ENCODE measurements at places on chromosomes 7 and 10.

- peak overlapping the region; percentile 98 for H3K27ac ChIP-seq
- peaks cover 35% of the 10 kb centered on the region for H3K36me3 ChIP-seq
- DNase-seq: peak; percentile 75
- H3K4me1 ChIP-seq: peaks cover 26% of the 10 kb centered on the region
- peak overlapping the region; percentile 95 for H3K4me3 ChIP-seq
Observed at GRCh38 chr7:87875151-87876039, 765 bp downstream of the SLC25A40 start.

- no peak overlapping the region for H3K27ac ChIP-seq
- DNase-seq: no peak
Observed at GRCh38 chr10:93535293-93535692, 31.2 kb upstream of the FFAR4 start.

GRCh38 chr10:130758529-130758928 is 553.0 kb downstream of the TCERG1L start:
- H3K36me3 ChIP-seq: no peaks in the 10 kb centered on the region
- H3K27me3 ChIP-seq: peaks cover 9% of the 10 kb centered on the region
- no peak overlapping the region for H3K27ac ChIP-seq
- H3K4me1 ChIP-seq: no peaks in the 10 kb centered on the region
- no peak overlapping the region for H3K4me3 ChIP-seq
- no peak for DNase-seq

- no peak overlapping the region for H3K27ac ChIP-seq
- H3K36me3 ChIP-seq: no peaks in the 10 kb centered on the region
- peaks cover 14% of the 10 kb centered on the region for H3K4me1 ChIP-seq
- no peak for DNase-seq
Observed at GRCh38 chr10:86403183-86403797, 36.7 kb upstream of the GRID1 start.

GRCh38 chr7:44401692-44402091 is 76.3 kb upstream of the CAMK2B start:
- H3K4me3 ChIP-seq: no peak overlapping the region
- H3K4me1 ChIP-seq: peaks cover 18% of the 10 kb centered on the region
- no peak overlapping the region for H3K27ac ChIP-seq
- H3K36me3 ChIP-seq: peaks cover 19% of the 10 kb centered on the region
- H3K27me3 ChIP-seq: no peaks in the 10 kb centered on the region

- no peaks in the 10 kb centered on the region for H3K27me3 ChIP-seq
- H3K4me1 ChIP-seq: peaks cover 4% of the 10 kb centered on the region
- no peak overlapping the region for H3K27ac ChIP-seq
- no peak overlapping the region for H3K4me3 ChIP-seq
- H3K36me3 ChIP-seq: peaks cover 8% of the 10 kb centered on the region
Observed at GRCh38 chr7:2093215-2093842, 139.4 kb downstream of the MAD1L1 start.

GRCh38 chr7:6332386-6332785 is 60.0 kb upstream of the CYTH3 start:
- H3K36me3 ChIP-seq: peaks cover 8% of the 10 kb centered on the region
- peaks cover 5% of the 10 kb centered on the region for H3K4me1 ChIP-seq
- H3K4me3 ChIP-seq: no peak overlapping the region

GRCh38 chr7:132941905-132942304 is 140.0 kb downstream of the CHCHD3 start:
- peaks cover 5% of the 10 kb centered on the region for H3K4me1 ChIP-seq
- no peak overlapping the region for H3K27ac ChIP-seq
- H3K27me3 ChIP-seq: no peaks in the 10 kb centered on the region
- DNase-seq: no peak
- H3K4me3 ChIP-seq: no peak overlapping the region

- peaks cover 5% of the 10 kb centered on the region for H3K4me1 ChIP-seq
- DNase-seq: no peak
- no peaks in the 10 kb centered on the region for H3K36me3 ChIP-seq
- H3K27me3 ChIP-seq: peaks cover 4% of the 10 kb centered on the region
Observed at GRCh38 chr7:122397381-122397780, 92.8 kb upstream of the FEZF1 start.

GRCh38 chr10:47261121-47261520 is 38.9 kb upstream of the GDF10 start:
- no peak for DNase-seq
- no peaks in the 10 kb centered on the region for H3K36me3 ChIP-seq
- no peak overlapping the region for H3K27ac ChIP-seq
- peaks cover 3% of the 10 kb centered on the region for H3K27me3 ChIP-seq
- peaks cover 11% of the 10 kb centered on the region for H3K4me1 ChIP-seq
- H3K4me3 ChIP-seq: no peak overlapping the region

DNA sequence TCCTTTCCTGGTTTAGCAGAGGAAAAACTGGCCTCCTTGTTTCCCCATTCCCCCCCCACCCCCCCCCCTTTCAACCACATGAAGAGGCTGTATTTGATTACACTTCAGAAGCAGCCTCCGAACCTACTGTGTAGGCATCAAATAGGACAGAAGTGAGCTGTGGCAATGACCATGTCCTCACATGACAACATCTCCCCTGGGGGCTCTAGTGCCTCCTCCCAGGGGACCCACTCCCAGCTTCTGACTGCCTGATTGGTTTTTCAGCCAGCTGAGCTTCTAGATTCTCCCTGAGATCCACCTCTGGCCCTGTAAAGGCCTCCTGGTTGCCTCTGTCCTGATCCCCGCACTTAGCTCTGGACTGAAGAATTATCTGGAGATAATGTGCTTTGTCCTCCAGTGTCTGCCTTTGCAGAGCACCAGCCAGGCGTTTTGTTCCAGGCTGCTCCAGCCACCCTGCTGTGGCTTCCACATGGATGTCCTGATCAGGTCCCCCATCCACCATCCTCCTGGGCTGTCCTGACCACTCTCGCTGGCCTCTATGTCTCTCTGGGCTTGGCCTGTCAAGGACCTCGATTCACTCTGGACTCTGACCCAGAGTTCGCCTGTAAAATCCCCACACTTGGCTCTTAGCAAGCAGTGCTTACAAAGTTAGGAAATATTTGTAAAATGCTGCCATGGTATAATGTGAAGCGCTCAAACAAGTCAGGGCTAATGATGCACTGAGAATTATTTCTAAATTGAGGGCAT is 42.4 kb upstream of the TOMM7 start:
- no peak overlapping the region for H3K4me3 ChIP-seq
- no peaks in the 10 kb centered on the region for H3K4me1 ChIP-seq
- no peaks in the 10 kb centered on the region for H3K36me3 ChIP-seq
- DNase-seq: no peak
- no peak overlapping the region for H3K27ac ChIP-seq

- peaks cover 15% of the 10 kb centered on the region for H3K4me1 ChIP-seq
- peak; percentile 65 for DNase-seq
- peak overlapping the region; percentile 72 for H3K4me3 ChIP-seq
- peaks cover 99% of the 10 kb centered on the region for H3K27me3 ChIP-seq
- H3K27ac ChIP-seq: peak overlapping the region; percentile 30
Observed at GRCh38 chr7:27185854-27186667, 1.0 kb upstream of the HOXA11 start.

GRCh38 chr10:69820817-69821216 is 19.1 kb downstream of the COL13A1 start:
- H3K27me3 ChIP-seq: peaks cover 31% of the 10 kb centered on the region
- H3K36me3 ChIP-seq: peaks cover 15% of the 10 kb centered on the region
- H3K27ac ChIP-seq: no peak overlapping the region
- no peak overlapping the region for H3K4me3 ChIP-seq
- H3K4me1 ChIP-seq: peaks cover 22% of the 10 kb centered on the region

GRCh38 chr7:43232366-43232765 is 119.9 kb downstream of the HECW1 start:
- no peaks in the 10 kb centered on the region for H3K36me3 ChIP-seq
- DNase-seq: no peak
- no peaks in the 10 kb centered on the region for H3K4me1 ChIP-seq
- H3K4me3 ChIP-seq: no peak overlapping the region

DNA sequence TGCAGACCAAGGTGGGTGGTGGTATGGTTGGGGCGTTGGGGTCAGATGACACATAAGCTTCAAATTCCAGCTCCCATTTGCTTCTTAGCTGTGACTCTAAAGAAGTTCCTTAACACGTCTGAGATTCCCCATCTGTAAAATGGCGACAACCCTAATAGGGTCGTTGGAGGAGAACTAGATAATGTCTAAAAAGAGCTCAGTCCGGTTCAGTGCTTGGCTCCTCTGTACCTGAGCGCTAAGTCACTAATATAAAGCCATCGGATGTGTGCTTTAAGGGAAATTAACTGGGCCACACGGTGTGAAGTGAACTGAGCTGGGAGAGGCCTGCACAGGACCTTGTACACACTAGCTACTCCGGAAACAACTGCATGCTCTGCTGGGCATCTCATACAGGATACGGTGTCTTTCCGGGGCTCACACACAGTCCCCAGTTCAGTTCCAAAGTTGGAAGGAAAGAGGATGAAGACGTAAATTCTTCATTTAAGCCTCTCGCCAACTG is 476 bp upstream of the ZFYVE27 start:
- peaks cover 29% of the 10 kb centered on the region for H3K4me1 ChIP-seq
- H3K27ac ChIP-seq: peak overlapping the region; percentile 98
- H3K27me3 ChIP-seq: peaks cover 13% of the 10 kb centered on the region
- no peak for DNase-seq
- peak overlapping the region; percentile 100 for H3K4me3 ChIP-seq

DNA sequence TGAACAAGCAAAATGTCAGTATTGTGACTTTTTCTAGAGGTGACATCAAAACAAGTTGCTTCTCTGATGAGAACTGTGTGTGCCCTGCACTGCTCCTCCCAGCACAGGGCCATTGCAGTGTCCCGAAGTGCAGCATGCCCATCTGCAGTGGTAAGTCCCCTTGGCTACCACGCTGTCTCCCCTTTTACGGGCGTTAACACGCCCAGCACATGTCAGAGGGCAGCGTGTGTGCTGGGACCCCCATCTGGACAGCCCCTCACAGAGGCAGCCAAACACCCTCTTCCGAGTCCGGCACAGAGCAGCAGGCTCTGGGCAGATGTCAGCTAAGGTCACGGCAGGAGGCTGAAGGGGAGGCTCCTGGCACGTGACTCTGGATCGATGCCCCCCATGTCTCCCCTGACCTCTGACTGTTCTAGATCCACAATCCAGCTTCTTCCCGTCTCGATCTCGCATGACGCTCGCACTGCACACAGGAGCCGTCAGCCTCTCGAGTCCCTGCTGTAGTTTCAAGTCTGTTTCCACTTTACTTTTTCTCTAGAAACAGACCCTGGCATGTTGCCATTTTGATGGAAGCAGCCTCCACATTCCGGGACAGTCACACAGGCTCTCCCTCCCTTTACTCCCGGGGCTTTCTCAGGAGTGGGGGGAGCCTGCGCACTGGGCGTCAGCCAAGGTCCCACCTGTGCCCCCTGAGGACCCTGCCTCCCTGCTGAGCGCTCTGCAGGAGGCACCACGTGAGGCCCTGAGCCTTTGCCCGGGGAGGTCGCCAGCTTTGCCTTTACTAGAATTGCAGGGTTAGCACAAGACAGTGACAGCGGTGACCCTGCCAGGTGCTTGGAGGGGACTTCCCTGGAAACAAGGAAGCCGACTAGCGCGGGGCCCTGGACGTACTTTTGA is 133.8 kb downstream of the TCERG1L start:
- H3K27me3 ChIP-seq: no peaks in the 10 kb centered on the region
- no peak overlapping the region for H3K27ac ChIP-seq
- no peak overlapping the region for H3K4me3 ChIP-seq
- peak; percentile 52 for DNase-seq

DNA sequence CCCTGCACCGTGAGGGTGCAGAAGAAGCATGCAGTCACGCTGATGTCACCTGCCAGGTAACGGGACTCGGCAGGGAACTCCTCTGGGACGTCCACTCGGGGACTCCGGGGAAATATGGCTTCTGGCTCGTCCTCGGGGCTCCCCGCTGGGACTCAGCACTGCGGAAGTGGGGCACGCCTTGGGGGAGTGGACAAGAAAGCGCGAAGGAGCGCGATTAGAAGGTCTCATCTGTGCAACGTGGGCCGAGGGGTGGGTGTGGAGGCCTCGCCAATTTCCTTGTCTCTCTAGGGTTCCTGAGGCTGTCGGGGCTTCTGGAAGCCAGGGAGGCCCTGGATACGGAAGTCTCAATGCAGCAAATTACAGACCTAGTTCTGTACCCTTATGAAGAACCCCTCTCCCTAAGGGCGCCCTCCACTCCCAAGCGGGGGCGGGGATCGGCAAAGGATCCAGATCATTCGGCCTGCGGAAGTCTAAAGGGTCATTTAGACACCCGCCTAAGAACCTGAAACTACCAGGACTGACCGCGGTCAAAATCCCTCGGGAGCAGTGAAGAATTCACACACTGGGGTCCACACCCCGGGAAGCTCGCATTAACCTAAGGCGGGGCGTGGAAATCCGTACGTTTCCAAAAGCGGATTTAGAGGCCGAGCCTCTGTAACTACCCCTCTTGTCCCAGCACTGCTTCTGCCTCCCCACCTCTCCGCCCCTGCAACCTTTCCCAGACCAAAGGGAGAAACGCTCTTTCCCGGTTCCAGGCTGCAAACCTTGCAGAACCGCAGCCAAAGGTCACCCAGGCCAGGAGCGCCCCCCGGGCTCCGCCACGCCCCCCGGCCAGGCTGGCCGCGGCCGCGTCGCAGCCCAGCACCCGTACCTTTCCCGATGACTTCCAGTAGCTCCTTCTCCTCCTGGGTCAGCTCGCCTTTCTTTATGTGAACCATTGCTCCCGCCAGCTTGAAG is 640 bp downstream of the ANKMY2 start:
- H3K36me3 ChIP-seq: peaks cover 9% of the 10 kb centered on the region
- peak; percentile 75 for DNase-seq
- H3K27ac ChIP-seq: peak overlapping the region; percentile 96
- no peaks in the 10 kb centered on the region for H3K27me3 ChIP-seq
- peak overlapping the region; percentile 100 for H3K4me3 ChIP-seq
- H3K4me1 ChIP-seq: peaks cover 40% of the 10 kb centered on the region

DNA sequence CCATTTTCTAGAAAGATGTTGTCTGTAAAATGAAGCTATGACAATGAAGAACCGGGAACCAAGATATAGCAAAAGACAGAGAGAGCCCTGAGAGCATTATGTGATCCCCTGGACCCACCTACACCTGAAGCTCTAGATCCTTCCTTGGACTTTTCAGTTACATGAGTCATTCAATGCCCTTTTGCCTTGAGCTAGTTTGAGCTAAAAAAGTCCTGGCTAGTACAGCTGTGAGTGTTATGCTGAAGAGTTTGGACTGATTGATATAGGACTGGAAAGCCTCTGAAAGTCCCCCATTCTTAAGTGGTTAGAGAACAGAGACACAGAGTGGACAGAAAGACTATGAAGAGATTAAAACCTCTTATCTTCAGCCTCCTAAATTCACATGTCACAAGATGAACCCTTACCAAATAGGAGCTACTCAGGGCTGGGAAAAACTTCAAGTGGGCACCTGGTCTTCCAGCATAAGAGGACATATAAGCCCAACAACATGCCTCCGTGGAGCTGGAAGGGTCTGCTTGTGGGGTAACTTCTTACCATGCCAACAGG is 386.8 kb upstream of the NFE2L3 start:
- no peak overlapping the region for H3K27ac ChIP-seq
- peaks cover 14% of the 10 kb centered on the region for H3K4me1 ChIP-seq
- no peak overlapping the region for H3K4me3 ChIP-seq

Measured in type B pancreatic cell (in vitro differentiated cells).